Breast epithelium (tissue), 4 donors: ENCODE measurements at places on chromosomes 12 and 14. TPM values are rescaled to one million over a fixed set of nuclear protein-coding genes. Genes with fewer than 3 reads are reported as not detected.

COL2A1 gene
- 3.2 TPM for total RNA-seq

DPF3 gene
- 1.3 TPM for total RNA-seq

CPSF6 gene
- 59.3 TPM for total RNA-seq

POLE2 gene
- 9.8 TPM for total RNA-seq

DNA sequence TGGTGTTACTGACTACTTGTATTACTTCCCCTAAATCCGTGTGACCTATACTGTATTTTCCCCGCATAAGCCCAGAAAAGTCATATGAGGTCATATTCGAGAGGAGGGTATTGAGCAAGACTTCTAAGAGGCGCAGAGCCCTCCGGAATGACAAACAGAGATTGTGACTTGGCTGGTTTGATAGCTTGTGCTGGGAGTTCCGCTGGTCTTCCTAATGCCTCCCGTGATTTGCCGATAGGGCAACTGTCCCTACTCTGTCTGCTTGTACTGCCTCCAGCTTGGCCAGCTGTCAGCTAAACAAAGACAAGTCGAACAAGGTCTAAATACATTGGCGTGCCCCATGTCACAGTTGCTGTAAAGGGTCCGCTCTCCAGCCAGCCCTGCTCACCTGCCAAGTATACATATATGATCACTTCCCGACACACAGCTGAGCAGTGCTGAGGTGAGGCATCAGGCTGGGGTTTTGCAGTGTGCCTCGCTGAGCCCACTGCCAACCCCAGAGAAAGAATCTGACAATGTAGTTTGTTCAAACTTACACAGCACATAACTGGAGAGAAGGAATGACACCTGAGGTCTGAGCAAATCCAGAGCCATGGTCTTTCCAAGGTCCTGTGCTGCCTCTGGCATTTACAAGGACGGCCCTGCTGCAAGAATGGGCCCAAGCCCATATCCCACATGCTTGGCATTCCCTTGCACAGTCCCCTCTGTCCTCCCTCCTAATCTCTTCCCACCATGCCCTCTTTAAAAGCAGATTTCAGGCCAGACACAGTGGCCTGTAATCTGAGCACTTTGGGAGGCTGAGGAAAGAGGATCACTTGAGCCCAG lies 23.7 kb downstream of the LGMN start:
- peak; percentile 33 for DNase-seq

- no peak for DNase-seq
Observed at GRCh38 chr12:95325501-95325900, 107.9 kb downstream of the VEZT start.

- DNase-seq, result no peak
Observed at GRCh38 chr14:75578786-75579337, 442 bp downstream of the FLVCR2 start.

DNA sequence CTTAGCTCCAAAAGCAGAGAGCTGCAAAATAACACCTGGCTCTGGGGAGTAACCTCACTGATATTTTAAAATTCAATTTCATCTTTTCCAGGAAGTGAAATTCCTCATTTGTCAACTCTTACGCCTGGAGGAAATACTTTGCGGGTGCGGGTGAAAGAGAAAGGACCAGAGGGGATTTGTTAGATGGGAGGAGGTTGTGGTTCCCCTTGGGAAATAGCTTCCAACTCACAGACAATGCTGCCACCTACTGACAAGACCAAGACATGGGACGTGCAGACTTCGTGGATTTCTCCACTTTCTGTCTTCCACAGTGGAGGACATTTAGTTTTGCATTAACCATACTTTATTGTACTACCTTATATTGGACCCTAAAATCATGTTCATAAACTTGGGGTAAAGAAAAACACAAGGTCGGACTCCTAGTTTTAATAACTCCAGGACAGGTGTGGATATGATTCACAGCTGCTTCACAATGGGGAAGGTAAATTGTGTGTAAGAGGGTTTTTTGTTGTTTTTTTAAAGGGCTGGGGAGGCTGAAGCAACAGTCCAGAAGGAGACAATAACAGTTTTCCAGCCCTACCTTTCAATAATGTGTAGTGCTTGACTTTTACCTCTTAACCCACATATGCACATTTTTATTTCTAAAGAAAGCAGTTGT lies 10.8 kb downstream of the FBXL14 start:
- peak; percentile 51 for DNase-seq

GRCh38 chr14:55347040-55347439 lies 64.6 kb downstream of the ATG14 start:
- DNase-seq, result no peak

DNA sequence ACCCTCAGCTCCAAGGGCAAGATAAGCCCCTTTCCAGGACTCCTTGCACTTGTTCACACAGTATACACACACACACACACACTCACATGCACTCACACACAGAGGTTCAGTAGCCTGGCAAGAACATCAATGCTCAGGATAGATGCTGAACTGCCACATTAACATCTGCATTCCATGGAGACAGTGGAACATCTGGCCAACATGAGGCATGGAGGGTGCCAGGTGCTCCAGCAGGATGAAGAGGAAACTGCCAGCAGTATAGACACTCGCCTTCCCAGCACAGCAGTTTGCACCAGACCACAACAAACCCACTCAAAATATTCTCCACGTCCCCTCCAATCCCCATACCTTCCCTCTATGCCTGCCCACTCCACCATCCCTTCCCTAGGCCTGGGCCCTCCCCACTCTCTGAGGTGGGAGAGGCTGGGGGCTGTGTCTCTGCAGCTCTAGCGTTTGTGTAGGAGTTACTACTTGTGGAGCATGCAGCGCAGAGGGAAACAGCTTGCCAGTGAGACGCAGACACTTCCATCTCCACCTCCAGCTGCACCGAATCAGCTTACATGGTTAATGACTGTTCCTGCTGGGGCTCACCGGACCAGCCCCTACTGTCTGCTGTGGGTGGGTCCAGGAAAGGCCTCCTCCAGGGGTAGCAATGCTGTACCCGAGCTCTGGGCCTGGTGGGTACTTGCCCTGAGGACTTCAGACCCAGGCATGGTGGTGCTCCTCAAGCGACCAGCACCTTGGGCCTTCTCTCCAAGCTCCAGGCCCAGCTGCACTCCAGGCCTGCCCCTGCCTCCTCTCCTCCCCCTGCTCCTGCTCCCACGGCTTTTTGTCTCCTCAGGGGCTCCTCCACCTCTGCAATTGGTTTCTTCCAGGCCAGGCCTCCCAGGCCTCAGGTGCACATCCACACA lies 18.6 kb upstream of the PLEKHG3 start:
- no peak for DNase-seq

DNA sequence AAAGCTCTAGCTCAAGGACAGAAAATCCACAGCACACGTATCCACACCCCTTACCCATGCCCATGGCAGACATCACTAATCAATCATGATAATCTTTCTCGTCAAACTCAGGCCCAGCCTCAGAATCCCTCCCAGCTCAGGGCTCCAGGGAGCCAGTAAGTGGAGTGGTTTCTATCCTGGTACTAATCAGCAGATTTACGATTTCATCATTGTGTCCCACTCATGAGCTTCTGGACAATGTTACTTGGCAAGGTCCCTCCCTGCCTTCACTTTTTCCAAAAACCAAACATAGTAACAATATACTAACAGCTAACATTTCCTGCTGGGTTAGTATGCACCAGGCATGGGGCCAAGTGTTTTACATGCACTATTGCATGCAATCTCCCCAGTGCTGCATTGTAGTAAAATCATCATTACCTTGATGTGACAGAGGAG lies 45.8 kb upstream of the NCOR2 start:
- no peak for DNase-seq

- no peak for DNase-seq
Observed at GRCh38 chr14:36976571-36977023, 195.8 kb downstream of the SLC25A21 start.

DNA sequence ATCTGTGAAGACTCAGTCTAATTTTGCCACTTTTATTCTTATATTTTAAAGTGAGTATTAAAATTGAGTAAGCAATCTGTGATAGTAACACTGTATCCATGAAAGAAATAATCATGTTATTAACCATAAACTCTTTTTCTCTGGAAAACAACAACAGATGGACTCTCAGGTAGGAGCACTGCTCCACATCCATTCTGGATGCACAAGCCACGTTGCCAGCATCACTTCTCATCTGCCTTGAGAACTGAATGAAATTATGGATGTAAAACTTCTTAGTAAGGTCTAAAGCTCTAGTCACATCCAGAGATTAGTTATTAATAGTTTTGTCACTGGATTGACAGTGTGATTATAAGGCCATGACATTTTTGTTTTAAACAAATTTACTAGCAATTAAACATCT lies 489.1 kb upstream of the SYT1 start:
- no peak for DNase-seq

DNA sequence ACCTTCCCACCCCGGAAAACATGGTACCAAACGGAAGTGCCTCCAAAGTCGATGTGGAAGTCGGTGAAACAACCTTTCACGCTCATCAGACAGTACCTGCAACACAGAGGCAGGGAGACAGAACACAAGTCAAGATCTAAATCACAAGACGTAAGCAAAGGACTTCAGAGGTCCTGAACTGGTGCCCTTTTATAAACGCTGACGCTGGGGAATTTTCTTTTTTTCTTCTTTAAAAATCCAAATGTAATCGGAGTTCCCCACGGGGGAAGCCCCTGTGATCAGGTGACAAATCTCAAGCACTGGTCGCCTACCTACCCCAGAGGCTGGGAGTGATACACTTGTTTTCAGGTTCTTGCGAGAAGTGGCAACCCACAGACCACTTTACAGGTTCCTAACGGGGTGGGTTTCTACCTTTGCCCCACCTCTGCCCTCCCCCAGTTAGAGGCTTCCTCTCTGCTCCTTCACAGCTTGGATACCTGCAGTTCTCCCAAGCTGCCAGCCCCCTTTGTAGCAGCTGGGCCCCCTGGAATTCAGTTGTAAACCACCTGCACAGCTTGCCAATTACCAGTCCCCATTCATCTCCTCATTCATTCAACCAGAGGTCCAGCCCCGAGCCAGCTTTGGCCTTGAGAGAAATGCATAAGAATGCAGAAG lies 46.2 kb downstream of the KDM2B start:
- no peak for DNase-seq
